Thymus (tissue), 14 donors: ENCODE measurements at places on chromosomes 2 and 18. TPM values are rescaled to one million over a fixed set of nuclear protein-coding genes. Genes with fewer than 3 reads are reported as not detected.

Gene STARD6
- polyA plus RNA-seq: 0.21 TPM

Gene TRIM43
- polyA plus RNA-seq: 1.5 TPM

Gene CDK15
- polyA plus RNA-seq: 0.18 TPM

Gene INPP5D
- polyA plus RNA-seq: 42.0 TPM

Gene MAT2A
- polyA plus RNA-seq: 98.0 TPM

Gene CFAP65
- 0.27 TPM for polyA plus RNA-seq

Gene PROKR1
- 0.07 TPM for polyA plus RNA-seq

Gene SALL3
- 0.02 TPM for polyA plus RNA-seq

Gene FMNL2
- 61.3 TPM for polyA plus RNA-seq

Gene FKBP1B
- polyA plus RNA-seq: 9.3 TPM

Gene LYPD1
- 14.2 TPM for polyA plus RNA-seq

Gene SPEG
- 19.8 TPM for polyA plus RNA-seq

Gene ZEB2
- 16.1 TPM for polyA plus RNA-seq

Gene ITGA6
- polyA plus RNA-seq: 27.3 TPM

Gene ANKRD44
- 25.2 TPM for polyA plus RNA-seq

Gene KCNF1
- polyA plus RNA-seq: 0.52 TPM

Gene CHST10
- 4.0 TPM for polyA plus RNA-seq

Gene CFC1
- polyA plus RNA-seq: 2.6 TPM

Gene ANKRD62
- not detected for polyA plus RNA-seq

Gene HOXD8
- 3.4 TPM for polyA plus RNA-seq

Gene SLC9A4
- polyA plus RNA-seq: 0.66 TPM

Gene CD8B
- polyA plus RNA-seq: 111 TPM

Gene IKZF2
- polyA plus RNA-seq: 19.2 TPM

Gene CNRIP1
- polyA plus RNA-seq: 10.3 TPM

Gene UNC80
- 0.62 TPM for polyA plus RNA-seq

Gene FEV
- 0.02 TPM for polyA plus RNA-seq

Gene CLEC4F
- polyA plus RNA-seq: 0.25 TPM

Gene BCL11A
- 33.6 TPM for polyA plus RNA-seq
